Left forelimb (tissue), 1 donor: ENCODE measurements at places on chromosomes 13 and 19.
A peak's percentile ranks its signal among the peaks of the same experiment; 100 is the strongest.

DNA sequence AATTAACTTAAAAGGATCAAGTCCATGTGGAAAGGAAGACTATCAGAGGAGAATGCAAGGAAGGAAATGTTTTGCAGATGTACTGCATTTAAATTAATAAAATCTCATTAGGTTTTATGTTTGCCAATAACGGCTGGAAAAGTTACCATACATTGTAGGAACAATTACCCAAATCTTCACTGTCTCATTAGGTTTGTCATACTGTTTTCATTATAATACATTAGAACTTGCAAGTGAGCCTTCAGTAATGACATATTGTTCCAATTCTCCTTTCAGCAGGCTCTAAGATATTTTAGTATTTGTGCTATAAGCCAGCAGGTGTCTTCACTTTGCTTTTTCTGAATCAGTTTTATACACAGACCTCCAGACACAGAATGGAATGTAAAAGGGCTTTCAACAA, 661.6 kb upstream of the KLHL1 start:
- DNase-seq = no peak

- no peak for DNase-seq
Measured at GRCh38 chr13:28324181-28324789, 170.6 kb downstream of the FLT1 start.

DNA sequence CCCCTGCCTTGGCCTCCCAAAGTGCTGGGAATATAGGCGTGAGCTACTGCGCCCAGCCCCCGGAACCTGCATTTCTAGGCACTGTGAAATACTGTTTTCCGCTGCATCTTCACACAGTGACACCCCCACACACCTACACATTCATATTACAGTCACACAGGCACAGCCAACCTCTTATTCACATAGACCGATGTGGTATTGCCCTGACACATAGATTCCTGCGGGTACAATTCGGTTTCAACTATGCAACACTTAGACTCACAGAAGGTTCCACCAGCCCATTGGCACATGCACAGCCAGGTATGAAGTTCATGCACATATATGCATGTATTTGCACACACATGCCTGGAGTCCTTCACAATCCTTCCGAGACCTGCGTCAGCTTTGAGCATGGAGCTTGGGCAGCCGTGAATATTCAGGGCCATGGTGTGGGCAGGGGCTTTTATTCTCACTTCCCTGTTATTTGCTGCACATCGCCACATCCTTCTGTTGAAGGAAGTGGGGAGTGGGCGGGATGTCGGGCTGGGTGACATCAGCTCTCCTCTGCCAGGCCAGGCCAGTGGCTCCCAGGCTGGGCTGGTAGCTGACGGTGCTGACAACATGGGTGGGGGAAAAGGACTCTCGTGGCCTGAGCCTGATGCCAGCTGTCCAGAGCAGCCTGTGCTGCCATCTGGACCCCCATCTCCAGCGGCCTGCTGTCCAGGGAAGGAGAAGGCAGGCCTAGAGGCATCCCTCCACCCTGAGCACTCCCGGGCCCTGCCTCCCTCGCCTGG, 5.4 kb upstream of the CDC37 start:
- DNase-seq = no peak

DNA sequence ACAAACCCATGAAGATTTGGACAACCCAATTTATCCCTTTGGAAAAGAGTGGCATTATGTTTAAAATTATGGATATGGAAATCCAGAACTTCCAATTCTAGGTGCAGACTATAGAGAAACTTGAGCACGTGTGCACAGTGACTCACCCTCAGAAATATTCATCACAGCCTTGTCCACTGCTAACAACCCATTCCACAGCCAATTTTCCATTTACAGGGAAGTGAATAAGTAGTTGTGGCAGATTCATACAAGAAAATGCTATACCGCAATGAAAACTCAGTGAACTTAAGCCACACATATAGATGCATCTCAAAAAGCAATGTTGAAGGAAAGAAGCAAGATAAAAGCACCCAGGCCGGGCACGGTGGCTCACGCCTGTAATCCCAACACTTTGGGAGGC, 133.3 kb downstream of the USP12 start:
- no peak for DNase-seq

DNA sequence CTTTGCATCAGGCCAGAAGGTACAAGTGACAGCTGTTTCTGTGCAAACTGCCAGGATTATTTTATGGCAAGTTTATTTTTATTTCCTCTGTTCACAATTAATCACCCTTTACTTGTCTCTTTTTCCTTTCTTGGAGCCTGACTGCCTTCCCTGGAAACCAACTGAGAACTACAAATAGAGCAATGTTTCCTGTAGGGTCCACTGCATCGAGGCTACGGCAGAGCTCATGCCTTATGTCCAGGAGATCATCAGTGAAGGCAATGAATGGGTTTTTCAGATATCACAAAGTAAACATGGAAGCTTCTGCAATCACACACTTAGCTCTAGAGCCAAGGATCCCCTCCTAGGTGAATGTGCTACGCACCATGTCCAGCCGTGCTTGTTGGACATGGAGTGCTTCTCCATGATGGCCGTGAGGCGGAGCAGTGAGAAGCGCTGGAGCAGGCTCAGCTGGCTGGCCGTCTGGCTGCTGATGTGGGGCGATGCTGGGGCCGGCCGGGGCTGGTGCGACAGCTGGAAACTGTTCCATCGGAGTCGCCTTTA, 110.9 kb downstream of the KL start:
- DNase-seq = no peak

DNA sequence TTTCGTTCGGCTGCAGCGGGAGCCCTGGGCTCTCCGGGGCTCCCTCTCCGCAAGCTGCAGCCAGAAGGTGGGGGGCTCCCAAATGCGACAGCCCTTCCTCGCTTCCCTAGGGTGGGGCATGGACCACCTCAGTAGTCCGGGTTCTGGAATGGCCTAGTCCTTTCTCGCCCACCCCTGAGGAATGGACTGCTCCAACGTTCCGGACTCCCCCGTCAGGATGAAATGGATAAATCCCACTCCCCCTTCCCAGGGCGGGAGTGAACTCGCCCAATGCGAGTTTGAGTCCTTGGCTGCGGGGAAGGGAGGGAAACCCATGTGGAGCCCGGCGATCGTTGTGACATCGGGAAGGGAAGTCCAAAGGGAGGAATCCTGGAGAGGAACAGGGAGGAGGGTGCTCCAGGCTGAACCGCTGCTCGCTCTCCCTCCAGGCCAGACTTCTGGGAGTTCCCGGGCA, 5.5 kb downstream of the HRC start:
- peak; percentile 91 for DNase-seq
